ENCODE measurements at places on chromosomes 7 and 10. TPM values are rescaled to one million over a fixed set of nuclear protein-coding genes. Genes with fewer than 3 reads are reported as not detected.

- DNase-seq: no peak
These were observed 181.9 kb upstream of the LYZL2 start for GRCh38 chr10:30811276-30812017.

DNA sequence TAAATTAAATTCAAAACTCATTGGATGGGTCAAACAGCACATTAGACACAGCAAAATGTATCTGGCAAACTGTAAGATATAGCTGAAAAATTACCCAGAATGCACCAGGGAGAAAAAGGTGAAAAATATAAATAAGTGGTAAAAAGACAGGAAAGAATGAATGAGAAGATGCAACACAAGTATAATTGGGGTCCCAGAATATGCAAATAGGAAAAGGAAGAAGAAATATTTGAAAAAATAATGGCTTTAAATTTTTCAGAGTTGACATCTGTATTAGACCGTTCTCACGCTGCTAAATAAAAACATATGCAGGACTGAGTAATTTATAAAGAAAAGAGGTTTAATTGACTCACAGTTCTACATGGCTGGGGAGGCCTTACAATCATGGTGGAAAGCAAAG, 167.7 kb upstream of the PLXNA4 start:
- no peak for DNase-seq

- DNase-seq: no peak
These were observed 26.8 kb upstream of the SMURF1 start for GRCh38 chr7:99170730-99171074.

DNA sequence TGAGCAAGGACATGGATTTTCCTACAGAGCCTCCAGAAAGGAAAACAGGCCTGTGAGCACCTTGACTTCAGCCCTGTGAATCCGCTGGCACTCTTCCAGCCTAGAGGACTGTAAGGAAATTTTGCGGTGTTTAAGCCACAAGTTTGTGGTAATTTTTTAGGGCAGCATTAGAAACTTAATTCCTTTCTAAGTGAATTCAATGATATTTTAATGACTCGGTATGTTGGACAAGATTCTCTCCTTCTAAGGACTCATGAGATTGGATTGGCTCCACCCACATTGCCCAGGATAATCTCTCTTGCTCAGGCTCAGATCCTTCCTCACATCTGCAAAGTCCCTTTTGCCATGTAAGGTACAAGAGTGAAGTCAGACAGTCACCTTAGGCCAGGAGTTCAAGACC, 4.5 kb downstream of the LYZL2 start:
- DNase-seq: no peak

GRCh38 chr10:78286186-78286585, 252.5 kb downstream of the RPS24 start:
- DNase-seq: no peak

The SLC13A1 gene
- 17.0 TPM for polyA plus RNA-seq

The CPEB3 gene
- polyA plus RNA-seq: 2.3 TPM

The SPDYE6 gene
- not detected for polyA plus RNA-seq

DNA sequence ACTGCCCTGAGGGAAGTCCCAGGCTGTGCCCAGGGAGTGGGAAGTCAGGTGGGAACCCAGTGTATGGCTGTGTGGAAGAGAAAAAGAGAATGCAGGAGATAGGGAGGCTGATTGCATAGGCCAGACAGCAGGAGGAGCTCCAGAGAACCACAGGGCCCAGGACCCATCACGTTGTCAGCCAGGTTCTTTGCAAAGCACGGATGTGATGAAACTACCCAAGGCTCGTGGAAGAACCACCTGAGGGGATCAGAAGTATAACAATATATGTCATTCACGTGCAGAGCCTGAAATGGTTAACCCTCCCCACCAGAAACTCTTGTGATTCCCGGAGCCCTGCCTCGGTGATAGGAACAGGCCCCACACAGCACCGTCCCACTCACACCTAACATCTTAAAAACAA, 83.6 kb downstream of the LARP4B start:
- DNase-seq: no peak

The AKR1D1 gene
- polyA plus RNA-seq: not detected

The SSBP1 gene
- 190 TPM for polyA plus RNA-seq

DNA sequence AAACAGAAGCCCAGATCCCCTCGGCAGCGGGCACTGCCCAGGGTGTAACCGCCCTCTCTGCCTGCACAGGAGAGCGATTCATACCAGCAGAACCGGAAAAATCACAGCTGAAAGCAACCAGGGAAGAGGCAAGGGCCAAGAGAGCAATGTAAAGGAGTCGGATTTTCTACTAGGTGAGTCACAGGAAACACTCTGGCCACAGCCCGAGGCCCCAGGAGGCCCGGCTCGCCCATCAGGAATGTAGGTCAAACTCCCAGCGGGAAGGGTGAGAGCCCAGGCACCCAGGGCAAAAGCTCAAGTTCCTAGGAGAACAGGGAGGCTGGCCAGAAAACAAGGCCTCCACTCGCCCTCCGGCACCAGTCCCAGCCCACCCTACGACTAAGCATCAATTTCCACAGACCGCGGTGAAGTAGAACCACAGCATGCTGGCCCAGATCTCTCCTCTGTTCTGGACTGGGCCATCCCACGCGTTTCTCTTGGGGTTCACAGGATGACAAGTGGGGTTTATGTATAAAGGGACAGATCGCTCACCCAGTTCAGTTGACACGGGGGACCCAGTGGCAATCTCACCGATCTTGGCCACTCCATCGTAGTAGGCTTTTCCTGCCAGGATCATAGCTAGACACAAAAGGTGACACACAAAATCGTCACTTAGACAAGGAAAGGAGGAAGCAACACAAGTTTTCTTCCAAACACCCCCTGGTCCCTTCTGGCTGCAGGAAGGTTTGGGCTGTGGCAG, 46.2 kb downstream of the BAIAP2L1 start:
- DNase-seq: no peak

Measured in kidney (tissue), 22 donors.